D721Med (cell line): ENCODE measurements at places on chromosomes 1 and 21.

DNA sequence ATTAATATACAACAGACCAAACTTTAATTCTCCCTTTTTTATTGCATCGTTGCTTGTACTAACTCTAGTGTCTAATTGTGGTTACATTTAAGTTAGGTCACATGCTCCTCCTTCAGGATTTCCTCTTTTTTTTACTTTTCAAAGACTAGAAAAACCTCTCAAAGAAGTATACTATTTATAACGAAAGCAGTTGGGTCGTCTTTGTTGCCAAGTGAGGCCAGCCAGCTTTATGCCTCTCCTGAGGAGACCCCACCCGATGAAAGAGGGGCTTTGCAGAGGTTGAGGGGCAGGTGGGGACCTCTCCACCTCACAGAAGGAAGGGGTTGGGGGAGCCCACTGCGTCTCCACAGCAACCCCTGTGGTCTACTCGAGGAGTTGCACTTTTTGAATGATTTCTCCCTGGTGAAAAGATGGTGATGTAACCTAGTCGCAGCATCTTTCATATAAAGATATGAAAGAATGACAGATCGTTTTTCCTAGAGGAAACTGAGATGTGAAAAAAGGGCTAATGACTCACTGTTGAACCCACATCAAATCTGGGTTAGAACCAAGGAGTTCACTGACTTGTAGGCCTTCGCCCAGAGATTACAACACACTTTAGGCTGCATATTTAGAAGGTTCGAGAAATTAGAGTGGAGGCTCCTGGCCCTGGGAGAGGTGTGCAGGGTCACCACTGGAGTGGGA, 6.4 kb downstream of the TGFB2 start:
- no peak for DNase-seq

DNA sequence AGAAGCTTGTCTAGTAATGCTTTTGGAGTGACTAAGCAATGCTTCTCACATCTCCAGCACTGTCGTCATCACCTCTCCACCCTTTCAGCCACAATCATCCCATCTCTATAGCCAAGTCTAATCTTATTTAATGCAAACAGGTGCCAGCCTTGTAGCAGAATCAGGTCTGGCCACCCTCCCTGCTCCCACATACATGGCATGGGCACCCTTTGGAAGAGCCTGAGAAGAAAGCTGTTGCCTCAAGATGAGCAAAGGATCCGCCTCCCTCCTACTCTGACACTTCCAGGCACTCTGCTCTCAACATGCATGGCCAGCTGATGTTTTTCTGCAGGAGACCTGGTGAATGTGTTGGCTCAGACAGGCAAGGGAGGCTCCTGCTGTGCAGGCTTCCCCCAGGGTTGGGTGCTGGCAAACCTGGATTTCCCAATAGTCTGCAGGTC, 113.1 kb upstream of the GRIK3 start:
- no peak for DNase-seq

DNA sequence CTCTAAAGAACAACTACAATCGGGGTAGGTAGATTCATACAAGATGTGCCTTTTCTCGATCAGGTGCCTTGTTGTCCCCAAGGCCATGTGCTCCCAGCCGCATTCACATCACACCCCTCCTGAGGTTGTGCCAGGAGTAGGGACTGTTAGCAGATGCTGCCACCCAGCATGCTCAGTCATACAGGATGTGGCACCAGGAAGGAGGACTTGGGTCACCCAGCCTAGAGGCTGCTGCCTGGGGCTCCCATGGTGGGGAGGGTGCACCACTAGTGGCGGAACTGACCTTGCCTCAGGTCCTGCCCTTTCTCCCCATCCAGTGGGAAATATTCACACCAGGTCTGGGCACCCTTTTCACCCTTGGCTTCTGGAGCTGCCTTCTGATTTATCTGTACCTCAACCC, 8.3 kb downstream of the TEX35 start:
- DNase-seq = no peak

GRCh38 chr1:203290261-203291089, 14.8 kb upstream of the BTG2 start:
- DNase-seq = peak; percentile 99

GRCh38 chr1:32316903-32317277, 19.1 kb downstream of the MARCKSL1 start:
- no peak for DNase-seq

DNA sequence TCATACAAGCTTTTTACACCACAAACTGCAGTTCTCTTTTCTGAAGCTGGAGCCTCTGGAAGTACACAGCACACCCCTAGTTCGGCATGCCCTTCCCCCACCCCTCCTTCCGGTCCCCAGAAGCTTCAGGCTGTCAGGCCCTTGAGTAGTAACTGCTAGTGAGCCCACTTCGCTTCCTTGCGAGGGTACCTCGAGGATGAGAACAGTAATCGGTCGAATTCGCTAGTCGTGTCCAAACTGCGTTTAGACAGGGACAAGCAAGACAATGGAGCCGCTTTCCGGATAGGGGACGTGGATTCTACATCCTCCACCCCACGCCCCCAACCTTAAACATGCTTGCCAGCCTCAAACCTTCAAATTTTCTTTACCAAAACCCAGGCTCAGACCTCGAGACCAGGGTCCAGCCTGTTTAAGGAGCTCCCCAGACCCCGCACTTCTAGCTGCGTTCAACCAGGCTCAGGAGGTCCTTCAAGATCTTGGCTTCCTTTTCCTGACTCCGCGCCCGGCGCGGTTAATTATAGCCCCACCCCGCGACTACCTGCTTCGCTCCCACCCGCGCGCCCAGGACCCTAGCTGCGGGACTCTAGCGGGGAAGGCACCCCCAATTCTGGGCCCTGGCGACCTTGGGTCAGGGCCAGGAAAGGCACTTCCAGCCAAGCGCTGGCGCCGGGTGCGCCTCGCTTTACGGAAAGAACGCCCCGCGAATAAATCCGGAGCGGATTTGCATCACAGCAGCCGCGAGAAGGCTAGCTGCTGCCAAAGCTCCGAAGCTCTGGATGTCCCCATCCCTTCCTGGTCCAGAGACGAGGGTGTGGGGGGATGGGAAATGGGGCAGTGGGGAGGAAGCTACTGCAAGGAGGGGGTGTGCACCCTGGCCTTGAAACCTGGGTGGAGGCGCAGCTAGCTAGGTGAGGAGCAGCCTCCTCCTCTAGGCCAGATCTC, 8.1 kb upstream of the TSPAN1 start:
- no peak for DNase-seq

GRCh38 chr1:26363549-26364448, 8.8 kb downstream of the ZNF683 start:
- DNase-seq = peak; percentile 50

- DNase-seq = no peak
These were observed 124.6 kb downstream of the TGFBR3 start for GRCh38 chr1:91761295-91761721.

GRCh38 chr1:21663248-21663950, 5.8 kb downstream of the RAP1GAP start:
- DNase-seq = no peak

- no peak for DNase-seq
These were observed 61.7 kb downstream of the ATF6 start for GRCh38 chr1:161827786-161828185.
